ENCODE measurements at places on chromosomes 12 and 14. TPM values are rescaled to one million over a fixed set of nuclear protein-coding genes. Genes with fewer than 3 reads are reported as not detected.

- DNase-seq = no peak
These were observed 582.1 kb upstream of the MGAT4C start for GRCh38 chr12:86838260-86838659.

GRCh38 chr12:66644151-66644550 is 34.7 kb downstream of the GRIP1 start:
- no peak for DNase-seq

DNA sequence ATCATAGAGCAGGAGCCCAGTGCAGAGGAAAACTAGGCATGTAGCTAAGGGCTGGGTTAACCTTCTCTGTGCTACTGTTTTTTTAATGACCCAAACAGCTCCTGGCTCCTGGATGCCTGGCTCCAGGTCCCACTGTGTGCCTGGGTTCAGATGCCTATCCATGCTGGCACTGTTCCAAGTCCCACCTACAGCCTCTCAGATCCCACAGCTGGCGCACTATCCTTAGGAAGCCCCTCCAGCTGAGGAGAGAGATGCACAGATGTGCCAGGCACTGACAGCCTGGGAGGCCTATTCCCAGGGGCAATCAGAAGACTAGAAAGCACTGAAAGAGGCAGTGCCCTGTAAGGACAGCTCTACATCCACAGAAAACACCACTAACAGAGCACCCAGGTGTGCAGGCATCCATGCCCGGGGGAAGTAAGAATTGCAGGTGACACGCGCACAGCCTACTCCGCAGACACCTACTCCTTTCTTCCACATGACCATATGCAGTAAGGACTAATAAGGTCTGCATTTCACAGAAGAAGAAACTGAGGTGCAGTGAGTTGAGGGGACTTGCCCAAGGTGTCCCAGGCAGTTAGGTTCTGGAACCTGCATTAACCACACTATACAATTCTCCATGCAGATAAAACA is 51.2 kb downstream of the PITPNM2 start:
- DNase-seq = no peak

GRCh38 chr12:40691913-40692764 is at the start of gene CNTN1:
Gene CNTN1 (plus strand): TSS chr12:40692439.
- peak; percentile 69 for DNase-seq

- DNase-seq = no peak
These were observed 17.2 kb downstream of the KRT85 start for GRCh38 chr12:52350021-52350620.

DNA sequence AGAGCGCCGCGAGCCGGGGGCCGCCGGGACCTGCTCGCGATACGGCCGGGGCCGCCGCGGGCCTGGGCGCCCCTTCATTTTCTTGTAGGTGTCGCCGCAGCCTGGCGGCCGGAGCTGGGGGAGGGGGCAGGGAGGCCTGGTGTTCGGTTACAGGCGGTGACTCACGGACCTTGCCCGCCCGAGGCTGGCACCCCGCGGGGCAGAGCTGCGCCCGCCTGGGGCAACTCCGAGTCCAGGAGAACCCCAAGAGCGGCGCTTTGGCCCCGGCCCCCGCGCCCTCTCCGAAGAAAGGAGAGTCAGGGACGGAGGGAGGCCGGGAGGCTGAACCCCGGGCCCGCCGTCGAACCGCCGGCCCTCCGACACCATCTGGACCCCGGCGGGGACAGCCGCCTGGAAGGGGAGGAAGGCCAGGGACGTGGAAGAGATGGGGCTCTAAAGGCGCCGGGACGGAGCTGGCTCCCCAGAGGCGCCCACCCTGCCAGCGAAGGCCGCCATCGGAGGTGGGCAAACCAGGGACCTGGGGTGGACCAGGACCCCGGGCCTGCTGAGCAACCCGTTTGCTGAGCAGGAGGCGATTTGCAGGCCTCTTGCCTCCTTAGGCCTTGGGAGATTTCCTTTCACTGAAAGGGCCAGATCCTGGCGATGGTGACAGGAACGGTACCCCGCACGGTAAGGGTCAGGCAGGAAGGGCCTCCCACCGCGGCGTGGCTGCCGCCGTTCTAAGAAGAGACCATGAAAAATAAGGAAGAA is 843 bp upstream of the NUAK1 start:
- DNase-seq = peak; percentile 90

GRCh38 chr12:51368640-51369517 is 22.3 kb downstream of the GALNT6 start:
- DNase-seq = no peak

- DNase-seq = peak; percentile 44
These were observed 23.6 kb upstream of the FOS start for GRCh38 chr14:75254901-75255584.

GRCh38 chr14:68628605-68629310 is 164.1 kb downstream of the ZFP36L1 start:
- DNase-seq = peak; percentile 64

DNA sequence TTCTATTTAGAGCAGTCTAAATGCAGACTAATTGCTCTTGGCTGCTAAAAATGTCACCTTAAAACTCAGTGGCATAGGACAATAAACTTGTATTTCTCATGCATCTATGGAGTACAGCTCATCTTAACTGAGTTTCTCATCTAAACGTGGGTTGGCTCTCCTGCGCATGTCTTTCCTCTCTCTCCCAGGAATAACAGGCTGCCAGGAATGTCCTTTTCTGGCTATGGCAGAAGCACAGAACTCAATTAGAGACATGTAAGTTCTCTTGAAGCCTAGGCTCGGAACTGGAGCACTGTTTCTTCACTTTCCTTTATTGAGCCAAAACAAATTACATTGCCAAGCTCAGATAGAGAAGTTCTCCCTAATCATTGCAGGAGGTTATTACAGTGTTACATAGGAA is 722.3 kb upstream of the FLRT2 start:
- DNase-seq = no peak

DNA sequence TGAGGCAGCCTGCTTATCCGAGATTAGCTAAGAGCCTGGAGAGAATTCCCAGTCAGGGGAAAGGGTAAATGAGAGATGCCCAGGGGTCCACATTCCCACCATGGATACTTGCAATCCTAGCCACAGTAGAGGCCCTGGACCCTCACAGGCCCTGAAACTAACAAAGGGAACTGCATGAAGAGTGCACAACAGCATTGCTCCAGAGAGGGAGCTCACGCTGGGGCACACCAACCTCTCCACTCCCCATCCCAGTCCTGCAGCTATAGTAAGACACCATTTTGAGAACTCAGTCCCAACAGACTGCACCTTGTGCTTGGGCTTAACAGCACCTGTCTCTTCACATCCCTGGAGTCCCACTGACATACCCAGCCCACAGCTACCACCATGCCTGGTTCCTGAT is 30.5 kb downstream of the CEP83 start:
- DNase-seq = no peak

DNA sequence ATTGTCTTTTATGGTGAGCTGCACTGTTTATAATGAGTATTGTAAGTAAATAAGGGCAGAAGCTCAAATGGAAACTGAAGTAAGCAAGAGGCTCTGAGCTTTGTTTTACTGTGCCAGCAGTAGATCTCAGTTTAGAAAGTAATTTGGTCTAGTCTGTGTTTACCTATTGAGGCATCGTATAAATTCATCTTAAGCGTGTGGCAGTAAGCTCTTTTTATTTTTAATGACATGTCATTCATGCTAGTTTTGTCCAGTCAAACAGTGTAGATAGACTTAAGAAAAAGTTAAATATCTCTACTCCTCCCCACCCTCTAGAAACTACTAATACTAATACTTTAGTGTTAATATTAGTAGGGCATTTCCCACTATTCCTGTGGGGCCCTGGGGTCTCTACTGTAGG is 2.0 kb downstream of the ANO6 start:
- DNase-seq = no peak

- DNase-seq = peak; percentile 62
These were observed 4.8 kb upstream of the AMN start for GRCh38 chr14:102917469-102918211.

- DNase-seq = peak; percentile 85
These were observed 88.3 kb downstream of the RPS29 start for GRCh38 chr14:49497725-49498348.

DNA sequence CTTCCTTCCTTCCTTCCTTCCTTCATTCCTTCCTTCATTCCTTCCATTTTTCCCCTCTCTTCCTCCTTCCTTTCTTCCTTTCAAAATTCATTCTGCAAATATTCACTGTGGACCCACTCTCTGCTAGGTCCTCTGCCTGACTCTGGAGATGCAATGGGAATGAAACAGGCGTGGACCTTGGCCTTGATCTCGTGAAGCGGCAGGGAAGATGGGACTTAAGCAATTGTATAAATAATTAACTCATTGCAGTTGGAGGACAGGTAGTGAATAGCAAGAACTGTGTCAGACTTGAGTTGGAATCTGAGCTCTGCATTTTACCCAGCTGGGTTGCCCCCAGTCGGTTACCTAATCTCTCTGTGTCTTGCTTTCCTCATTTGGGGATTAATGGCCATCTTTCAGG is 230.6 kb upstream of the LHX5 start:
- no peak for DNase-seq

- DNase-seq = no peak
These were observed 183.5 kb upstream of the PLEKHG7 start for GRCh38 chr12:92519284-92519683.

GRCh38 chr12:94659346-94659930 is 9.1 kb upstream of the TMCC3 start:
- DNase-seq = no peak

DNA sequence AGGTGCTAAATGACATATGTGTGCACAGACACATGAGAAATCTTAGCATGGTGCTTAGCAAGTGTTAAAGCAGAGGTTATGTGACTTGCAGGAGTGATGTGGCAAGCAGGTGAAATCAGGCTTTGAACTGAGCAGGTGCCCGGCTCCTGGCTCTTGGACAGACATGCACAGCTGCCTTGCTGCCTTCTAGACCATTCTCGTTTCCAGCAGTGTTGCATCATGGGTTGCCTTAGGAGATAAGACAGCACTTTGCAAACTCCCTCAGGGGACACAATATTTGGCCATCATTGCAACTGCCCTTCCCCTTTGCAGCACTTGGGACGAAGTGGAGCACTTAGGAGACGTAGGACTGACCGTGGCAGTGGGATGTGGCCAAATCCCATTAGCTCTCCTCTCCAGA is 17.2 kb upstream of the GSC start:
- no peak for DNase-seq

- no peak for DNase-seq
These were observed 340.6 kb downstream of the SEC23A start for GRCh38 chr14:38762426-38762825.

- no peak for DNase-seq
These were observed 1.8 kb upstream of the KRT82 start for GRCh38 chr12:52407918-52408317.

DNA sequence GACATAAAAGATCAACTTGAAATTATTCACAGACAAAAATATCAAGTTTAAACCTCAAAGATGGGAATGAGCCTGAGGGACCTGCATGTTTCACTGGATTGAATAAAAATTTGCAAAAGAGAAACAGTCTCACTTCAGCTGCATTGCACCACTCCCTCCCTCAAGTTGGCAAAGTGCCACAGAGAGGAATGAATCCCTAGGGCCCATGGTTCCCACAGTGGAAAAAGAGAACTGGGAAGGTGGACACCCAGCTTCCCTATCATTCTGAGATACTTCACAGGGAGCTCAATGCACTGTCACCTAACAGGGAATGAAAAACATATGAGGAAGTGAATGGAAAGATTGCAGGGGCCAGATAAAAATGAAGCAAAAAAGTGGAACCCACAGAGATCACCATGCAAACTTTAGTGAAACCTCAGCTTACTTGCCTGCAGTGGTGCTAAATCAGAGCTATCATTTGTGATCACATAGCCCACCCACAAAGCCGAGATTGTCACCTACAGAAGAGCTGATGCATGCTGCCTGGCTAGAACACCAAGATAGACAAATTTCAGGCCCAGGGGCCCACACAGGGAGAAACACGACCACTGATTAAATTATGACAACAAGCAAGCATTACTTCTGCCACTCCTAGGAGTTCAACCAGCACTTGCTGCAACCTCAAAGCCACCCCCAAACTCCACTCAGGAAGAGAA is 911.3 kb downstream of the LRFN5 start:
- no peak for DNase-seq

DNA sequence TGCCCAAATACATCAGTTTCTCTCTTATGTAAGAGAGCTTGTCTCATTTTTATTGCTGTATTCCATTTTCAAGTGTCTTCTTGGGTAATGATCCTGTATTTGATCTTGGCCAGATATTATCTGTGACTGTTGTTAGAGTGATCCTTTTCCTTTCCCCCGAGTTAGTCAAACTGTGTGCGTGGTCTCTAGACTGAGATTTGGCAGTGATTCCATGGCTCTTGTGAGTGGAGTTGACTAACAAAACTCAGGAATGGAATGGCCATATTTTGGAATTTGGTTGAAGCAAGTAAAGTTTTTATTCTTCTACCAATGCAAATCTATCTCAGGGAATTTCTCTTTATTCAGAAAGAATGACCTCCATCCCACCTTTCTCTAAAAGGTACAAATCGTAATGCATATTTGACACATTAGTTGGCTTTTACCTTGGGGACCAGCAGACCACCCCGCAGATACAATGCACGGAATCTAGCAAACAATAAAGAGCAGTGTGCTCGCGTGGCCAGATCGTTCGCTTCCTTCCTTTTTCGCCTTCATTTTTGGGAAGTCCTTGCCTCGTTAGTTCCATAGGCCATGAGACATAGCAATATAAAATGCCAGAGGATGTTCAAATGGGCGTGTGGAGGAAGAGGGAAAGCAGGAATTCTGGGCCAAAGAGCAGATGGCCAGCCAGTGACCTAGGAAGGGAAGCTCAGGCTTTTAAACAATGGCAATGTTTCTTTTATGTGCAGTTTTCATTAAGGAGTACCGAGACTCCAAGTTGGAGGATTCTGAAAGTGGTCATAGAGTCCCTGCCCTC is 24.4 kb downstream of the ETV6 start:
- DNase-seq = no peak

Gene GTF2A1
- total RNA-seq = 25.1 TPM

Gene KLRB1
- total RNA-seq = not detected

Gene CFAP251
- total RNA-seq = 3.7 TPM

Gene TPH2
- total RNA-seq = not detected

Gene KRT74
- not detected for total RNA-seq

Gene ARG2
- 35.0 TPM for total RNA-seq

Gene RTN1
- total RNA-seq = 1.6 TPM

Gene ARHGDIB
- total RNA-seq = 20.4 TPM

Gene LUM
- total RNA-seq = 2,030 TPM

Gene ALX1
- total RNA-seq = 3.9 TPM

Gene AICDA
- 0.12 TPM for total RNA-seq

Gene KRT80
- 0.77 TPM for total RNA-seq

Gene TEX22
- total RNA-seq = 0.52 TPM

Gene RNASE7
- not detected for total RNA-seq

All from hepatocyte (in vitro differentiated cells).